Right ventricle myocardium inferior (tissue), 1 donor: ENCODE measurements at places on chromosomes 12 and 14.

DNA sequence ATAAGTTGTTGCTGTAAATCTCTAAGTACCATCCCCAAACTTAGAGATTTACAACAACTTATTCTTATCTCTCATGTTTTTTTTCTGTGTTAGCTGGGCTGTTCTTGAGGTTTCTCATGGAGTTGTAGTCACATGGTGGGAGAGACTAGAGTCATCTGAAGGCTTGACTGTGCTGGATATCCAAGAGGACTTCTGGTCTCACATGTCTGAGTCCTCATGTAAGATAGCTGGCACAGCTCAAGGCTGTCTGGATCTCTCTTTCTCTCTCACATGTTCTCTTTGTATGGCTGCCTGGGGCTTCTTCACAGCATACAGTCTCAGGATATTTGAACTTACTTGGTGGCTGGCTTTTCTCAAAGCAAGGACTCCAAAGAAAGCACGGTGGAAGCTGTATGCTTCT, 63.8 kb downstream of the DACT1 start:
- no peak for DNase-seq

DNA sequence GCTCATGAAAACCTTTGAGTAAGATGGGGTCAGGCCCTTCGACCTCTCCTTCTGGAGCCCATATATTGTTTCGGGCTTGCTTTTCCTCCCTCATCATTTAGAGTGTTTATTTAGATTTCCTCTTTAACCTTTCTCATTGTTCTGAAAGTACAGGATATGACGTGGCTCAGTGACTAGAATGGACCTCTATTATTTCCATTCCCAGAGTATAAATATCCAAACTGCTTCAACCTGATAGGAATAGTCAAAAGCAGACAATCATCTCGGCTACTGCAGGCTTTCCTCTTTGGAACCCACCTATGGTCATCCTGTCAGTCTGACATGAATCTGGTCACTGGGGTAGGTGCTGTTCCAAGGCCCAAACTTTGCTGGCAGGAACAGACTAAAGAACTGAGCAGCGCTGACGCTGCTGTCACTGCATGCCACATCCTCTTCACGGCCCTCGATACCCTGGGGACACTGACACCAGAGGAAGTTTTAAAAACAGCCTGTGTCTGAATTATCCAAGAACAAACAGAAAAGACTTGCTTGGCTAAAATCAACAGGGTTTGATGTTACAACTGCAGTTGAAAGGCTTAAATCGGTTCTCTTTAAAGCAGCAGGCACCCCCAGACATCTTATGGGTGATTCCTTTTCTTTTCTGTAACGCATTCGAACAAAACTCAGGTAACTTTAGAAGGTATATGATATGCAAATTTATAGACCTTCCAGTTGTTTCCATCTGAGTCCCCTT, 5.0 kb upstream of the DDX47 start:
- peak; percentile 75 for DNase-seq

DNA sequence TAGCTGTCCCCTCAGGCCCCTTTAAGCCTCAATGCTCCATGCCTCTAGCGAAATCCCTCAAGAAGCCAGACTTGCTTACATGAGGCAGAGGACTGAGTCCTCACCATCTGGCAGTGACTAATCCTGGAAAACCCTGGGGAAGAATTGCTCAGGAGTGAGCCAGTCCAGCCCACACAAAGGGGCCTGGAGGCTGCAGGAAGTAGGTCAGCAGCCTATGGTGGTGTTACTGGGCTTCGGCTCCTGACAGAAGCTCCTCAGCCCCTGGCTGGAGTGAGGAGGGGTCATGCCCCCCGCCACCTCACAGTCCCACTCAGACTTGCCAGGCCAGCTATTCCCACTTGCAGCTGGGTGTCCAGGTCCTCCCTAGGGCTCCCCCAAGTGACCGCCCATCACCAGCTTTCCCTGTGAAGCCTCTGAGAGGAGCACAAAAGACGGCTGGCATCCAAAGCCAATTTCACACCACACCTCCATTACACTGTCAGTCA, 250.5 kb downstream of the DPF3 start:
- no peak for DNase-seq

GRCh38 chr12:69150083-69150795, 89.1 kb upstream of the CPSF6 start:
- no peak for DNase-seq

DNA sequence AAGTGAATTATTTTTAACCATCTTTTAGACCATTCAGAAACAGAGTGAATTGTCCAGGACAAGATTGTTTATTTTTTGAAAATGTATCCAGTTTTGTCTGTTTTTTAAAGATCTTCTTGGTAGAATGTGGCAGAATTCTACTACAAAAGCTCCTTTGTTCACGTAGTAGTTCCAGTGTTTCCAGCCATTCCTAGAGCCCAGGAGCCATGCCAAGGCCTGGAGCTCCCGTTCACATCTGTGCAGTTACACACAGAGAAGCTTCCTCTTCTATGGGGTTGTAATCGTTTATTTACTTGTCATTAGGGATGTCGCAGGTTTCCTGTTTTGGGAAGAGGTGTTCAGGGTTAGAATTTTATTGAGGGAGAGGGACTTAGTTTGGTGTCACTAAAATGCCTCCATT, 409.8 kb downstream of the NPAS3 start:
- DNase-seq, result no peak
